ENCODE measurements at places on chromosomes 2 and 18.

DNA sequence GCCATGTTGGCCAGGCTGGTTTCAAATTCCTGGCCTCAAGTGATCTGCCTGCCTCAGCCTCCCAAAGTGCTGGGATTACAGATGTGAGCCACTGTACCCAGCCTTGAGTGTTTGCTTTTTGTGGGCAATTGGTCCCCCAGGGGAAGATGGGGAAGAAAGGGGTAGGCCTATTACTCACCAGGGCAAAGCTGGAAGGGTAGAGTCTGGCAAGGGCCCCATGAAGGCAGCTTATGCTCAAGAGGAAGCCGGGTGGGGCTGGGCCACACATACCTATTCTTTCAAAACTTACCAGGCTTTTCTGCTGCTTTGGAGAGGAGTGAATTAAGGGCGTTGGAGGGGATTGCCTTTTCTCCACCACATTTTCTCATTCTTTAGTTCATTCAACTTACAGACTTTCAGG, 24.5 kb upstream of the CD28 start:
- DNase-seq, result peak; percentile 44

DNA sequence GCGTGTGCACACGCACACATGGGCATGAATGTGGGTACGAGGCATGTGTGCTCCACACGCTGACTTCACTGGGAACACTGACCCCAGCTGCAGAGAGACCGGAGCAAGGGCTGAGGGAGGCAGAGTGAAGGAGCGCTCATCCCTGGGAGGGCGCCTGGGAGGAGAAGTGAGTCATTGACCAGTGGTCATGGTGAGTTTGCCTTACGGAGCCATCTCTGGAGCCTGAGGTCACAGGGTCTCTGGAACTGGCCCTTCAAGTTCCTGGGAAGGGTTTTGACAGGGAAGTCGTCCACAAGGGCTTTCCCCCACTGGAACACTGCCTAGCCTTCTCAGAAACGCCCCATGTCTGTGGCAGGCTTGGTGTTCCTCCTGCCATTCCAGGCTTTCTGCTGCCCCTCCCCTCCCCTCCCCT, 14.3 kb upstream of the TMEM185B start:
- no peak for DNase-seq

DNA sequence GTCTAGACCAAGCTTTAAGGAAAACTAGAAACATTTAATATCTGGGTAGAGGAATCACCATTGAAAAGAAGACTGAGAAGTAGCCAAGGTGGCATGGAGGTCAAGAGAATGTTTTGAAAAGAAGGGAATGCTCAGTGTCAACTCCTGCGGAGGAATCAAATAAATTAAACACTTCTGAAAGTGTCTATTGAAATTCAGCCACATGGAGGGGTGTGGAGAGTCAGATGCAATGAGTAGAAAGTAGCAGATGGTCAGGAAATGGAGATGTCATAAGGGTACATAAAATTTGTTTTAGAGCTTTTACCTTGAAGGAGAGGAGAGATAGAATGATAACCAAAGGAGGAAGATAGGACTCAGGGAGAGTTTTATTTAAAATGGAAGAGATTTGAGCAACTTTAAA, 35.1 kb downstream of the NLRC4 start:
- DNase-seq, result no peak

- DNase-seq, result no peak
These were observed at the start of gene BCL11A for GRCh38 chr2:60553495-60554073. Gene BCL11A (minus strand): TSS chr2:60553654. CDS start chr2:60553270, 384 bp downstream.

GRCh38 chr2:54074606-54075341, 40.6 kb upstream of the ACYP2 start:
- no peak for DNase-seq

DNA sequence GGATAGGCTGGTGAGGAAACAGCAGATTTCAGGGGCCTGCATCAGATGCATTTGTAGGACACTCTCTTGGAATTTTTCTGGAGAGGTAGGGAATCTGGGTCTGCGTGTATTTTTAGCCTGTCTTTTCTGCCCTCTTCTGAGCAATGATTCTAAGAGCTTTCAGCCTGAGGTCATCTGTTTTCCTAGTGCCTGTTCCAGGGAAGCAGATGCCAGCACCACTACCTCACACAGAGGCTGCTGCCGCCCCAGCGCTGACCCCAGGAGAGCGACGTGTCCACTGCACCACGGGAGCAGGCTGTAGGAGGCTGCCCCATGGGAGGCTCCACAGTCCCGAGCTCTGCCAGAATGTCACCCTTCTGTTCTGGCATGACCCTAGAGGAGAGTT, 316.5 kb downstream of the CYP26B1 start:
- no peak for DNase-seq

DNA sequence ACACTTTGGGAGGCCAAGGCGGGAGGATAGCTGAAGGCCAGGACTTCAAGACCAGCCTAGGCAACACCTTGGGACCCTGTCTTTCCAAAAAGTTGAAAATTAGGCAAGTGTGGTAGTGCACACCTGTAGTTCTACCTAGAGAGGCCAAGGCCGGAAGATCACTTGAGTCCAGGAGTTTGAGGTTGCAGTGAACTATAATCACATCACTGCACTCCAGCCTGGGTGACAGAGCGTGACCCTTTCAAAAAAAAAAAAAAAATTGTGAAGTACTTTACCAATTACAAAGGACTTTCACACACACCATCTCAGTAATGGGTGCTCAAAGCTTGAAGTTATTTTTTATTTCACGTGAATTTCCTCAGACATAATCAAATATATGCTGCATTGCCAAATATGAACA, 65.0 kb downstream of the ATAD2B start:
- no peak for DNase-seq

Measured in CD4-positive, alpha-beta T cell treated with Interleukin-17A for 4 hours (primary cell).